ENCODE measurements at places on chromosomes 2 and 18.

- DNase-seq: no peak
Observed at GRCh38 chr2:165874445-165875039, 79.0 kb downstream of the TTC21B start.

- no peak for DNase-seq
Observed at GRCh38 chr2:197079832-197080555, 153.5 kb upstream of the PGAP1 start.

DNA sequence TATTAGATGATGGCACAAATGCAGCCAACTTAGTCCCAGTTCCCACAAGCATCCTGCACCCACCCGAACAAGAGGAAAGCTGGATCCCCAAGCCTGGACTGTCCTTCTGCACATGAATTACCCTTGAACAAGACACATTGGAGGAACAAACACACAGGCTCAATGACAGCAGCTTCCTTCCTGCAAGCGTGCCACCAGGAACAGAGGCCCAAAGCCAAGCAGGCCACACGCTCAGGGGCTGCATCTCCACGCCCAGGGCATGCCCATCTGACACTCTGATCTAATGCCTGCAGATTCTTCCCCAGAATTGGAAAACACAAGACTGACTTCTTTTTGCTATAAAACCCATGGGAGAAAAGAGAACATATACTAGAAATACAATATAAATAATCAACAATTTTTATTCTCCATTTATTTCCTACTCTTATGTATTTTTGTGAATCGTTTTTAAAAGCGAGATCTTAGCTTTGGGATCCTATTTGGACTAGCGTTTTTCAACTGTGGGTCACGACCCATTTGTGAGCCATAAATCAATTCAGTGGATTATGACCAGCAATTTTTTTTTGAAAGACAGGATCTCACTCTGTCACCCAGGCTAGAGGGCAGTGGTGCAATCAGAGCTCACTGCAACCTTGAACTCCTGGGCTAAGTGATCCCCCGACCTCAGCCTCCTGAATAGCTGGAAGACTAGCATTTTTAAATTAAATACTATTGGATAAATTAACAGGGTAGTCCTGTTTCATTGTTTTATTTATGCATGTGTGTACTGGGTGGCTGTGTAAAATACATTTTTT, 34.4 kb downstream of the PSTPIP2 start:
- no peak for DNase-seq

DNA sequence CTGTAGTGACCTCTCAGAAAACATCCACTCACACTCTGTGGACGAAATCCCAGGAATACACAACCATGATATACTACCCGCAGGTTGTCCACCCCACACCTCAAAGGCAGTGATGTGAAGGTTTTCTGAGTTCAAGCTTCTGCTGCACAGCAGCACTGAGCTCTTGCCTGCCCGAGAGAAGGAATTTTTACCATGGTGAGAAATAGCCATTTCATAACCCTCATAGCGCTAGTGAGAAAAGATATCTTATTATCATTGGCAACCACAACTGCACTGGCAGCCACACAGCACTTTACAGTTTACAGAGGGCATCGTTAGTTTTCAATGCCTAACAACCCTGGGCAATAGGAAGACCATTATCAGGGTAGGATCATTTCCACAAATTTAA, 36.9 kb downstream of the NAPG start:
- no peak for DNase-seq

DNA sequence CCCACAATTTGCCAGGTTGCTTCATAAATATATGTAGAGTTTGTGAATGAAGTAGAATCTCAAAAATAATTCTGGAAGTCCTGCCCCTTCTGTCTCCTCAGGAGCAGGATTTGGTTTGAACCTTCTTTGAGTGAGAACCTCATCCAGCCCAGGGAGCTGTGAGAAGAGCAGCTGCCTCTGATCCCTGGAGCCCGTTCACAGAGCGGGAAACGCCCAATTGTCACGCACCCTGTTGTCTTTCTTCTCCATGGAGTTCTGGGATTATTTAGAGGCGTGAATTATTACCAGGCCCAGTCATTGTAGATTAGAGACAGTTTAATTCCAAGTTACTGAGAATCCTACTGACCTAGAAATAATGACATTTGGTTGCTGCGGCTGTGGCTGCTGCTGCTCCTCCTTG, 66.1 kb downstream of the TPO start:
- DNase-seq: no peak

All from stimulated activated CD4-positive, alpha-beta T cell treated with anti-CD3 and anti-CD28 coated beads, Interleukin-15, amount 100 ng/mL, for 1 hour (primary cell).